ENCODE measurements at places on chromosomes 3 and 15.

DNA sequence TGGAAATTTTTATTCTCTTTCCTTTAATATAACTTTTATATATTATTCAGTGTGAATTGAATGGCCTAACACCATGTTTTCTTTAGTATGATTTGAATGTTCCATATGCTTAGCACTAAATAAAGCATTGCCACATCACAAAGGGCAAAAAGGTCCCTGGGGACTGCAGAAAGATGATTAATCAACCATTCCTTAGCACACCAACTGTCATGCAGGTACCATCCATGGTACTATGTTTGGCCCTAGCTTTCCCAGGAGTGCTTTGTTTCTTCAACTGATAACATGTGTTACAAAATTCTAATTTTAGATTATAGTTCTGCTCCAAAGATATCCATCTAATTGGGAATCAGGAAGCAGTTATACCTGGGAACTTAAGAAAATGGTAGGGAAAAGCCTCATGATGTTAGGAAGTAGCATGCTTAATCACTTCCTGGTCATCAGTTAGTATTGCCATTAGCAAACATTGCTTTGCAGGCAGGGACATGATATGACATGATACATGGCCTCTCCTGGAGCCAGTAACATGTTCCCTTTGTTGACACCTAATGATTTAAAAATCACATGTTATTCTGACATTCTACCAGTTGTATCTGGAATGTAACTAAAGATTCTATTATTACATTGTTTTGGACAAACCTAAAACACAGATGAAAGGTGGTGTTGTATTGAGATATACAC is 712.6 kb upstream of the GBE1 start:
- DNase-seq, result no peak

GRCh38 chr15:97978401-97979139 is 18.1 kb downstream of the ARRDC4 start:
- no peak for DNase-seq

- DNase-seq, result no peak
Measured at GRCh38 chr15:49063402-49064280, 17.4 kb upstream of the SECISBP2L start.

- no peak for DNase-seq
Measured at GRCh38 chr15:63506537-63507035, 2.2 kb downstream of the USP3 start.

- DNase-seq, result no peak
Measured at GRCh38 chr3:23994244-23994569, 49.1 kb downstream of the NR1D2 start.

DNA sequence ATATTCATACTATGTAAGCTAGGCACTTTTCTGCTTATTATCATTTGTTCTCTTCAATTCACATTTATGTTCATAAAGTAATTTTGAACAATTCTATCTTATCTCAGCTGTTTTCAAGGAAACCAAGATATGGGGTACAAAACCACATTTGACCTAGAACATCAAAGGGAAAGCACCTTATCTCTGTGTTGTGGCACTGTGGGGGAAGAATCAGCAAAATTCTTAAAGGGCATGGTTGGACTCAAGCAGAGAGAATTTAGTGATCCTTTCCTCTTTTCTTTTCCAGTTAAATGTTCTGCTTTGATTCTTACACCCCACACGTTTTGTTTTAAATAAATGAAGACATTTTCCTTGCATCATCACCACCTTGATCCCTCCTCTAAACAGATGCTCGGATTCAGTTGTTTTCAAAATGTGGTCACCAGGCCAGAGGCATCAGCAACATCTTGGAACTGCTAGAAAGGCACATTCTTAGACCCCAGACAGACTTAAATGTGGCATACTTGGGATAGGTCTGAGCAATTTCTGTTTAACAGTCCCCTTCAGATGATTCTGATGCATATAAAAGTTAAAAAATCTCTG is 128.4 kb upstream of the TP63 start:
- no peak for DNase-seq

GRCh38 chr3:184337399-184337714 is at the start of gene FAM131A:
Gene FAM131A (plus strand): TSS chr3:184337600. CDS start chr3:184337631, 31 bp downstream.
- no peak for DNase-seq

DNA sequence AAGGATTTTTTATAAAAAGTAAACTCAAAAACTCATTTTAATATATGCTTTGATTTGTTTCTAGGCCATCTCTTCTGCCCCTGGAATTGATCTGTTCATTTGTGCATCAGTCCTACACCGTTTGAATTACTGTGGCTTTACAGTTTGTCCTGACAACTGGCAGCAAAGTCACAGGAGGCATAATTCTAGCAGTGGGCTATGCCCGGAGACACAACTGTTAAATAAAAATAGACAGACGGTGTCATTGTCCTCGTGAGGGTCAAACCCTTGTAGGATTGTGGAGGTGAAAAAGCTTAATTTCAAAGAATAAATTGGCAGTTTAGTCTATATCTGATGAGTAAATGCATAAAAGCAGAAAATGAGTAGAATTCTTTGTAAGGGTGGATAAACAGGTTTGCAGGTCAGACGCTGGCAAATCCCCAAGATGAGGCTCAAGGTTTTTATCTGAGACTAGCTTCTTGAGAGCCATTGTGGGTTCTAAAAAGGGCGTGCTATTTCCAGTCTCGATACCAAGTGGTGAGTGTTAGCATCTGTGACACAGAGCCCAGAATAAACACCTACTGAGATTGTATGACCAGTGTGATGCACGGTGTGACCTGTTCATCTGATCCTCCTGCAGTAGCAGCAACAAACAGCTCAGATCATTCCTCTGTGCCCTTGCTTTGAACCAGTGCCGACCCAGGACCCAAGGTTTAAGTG is 51.5 kb upstream of the SLCO3A1 start:
- no peak for DNase-seq
